ENCODE measurements at places on chromosomes 11 and 22.
A peak's percentile ranks its signal among the peaks of the same experiment; 100 is the strongest.

DNA sequence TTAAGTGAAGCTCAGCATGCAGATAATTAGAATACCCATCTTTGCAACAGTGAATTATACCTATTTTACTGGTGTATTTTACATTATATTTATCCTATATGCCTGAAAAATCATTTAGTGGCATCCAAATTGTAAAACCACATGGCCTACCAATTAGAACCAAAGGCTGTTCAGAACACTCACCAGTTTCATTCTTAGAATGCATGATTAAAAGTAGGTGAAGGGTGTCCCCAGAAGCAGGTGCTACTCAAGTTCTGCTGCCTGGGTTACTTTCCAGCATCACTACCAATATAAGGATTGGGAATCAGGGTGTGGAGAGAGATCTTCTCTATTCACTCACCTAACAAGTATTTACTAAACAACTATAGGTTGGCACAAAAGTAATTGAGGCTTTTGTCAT, 103.3 kb downstream of the SGSM3 start:
- no peak for DNase-seq

DNA sequence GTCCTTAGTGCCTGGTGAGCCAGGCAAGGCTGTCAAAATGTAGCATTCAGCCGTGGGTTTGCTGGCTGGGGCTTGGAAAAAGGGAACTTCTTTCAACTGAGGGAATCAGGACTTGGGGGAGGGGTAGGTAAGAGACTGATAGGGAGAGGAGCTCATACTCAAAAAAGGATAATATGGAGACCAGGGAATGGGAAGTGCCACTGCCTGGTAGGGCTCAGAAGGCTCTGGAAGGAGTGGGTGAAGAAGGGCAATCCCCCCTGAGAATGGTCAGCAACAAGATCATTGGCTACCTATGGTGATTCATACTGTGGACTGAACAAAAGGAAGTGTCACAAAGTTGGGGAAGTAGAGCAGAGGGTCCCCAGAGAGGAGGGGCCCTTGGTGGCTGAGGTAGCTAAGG, 1.9 kb downstream of the CNGA4 start:
- DNase-seq: no peak

GRCh38 chr22:33707581-33707980, 212.7 kb downstream of the LARGE1 start:
- DNase-seq: no peak

DNA sequence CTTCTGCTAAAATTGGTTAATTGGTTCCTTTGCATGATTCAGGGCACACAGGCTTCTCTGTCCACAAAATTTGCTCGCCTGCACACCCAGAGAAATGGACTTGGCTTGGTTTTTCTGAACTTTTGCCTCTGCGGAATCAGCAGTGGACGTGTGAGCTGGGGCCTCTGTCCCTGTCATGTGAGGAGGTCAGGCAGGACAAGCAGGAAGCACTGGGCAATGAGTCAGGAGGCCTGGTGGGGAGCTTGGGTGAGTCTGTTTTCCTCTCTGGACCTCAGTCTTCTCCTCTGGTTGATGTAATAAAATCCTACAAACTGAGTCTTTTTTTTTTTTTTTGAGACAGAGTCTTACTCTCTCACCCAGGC, 10.4 kb upstream of the CELSR1 start:
- peak; percentile 91 for DNase-seq

- no peak for DNase-seq
Measured at GRCh38 chr11:46505741-46506482, 87.9 kb downstream of the AMBRA1 start.

GRCh38 chr22:25677631-25678030, 64.4 kb upstream of the MYO18B start:
- DNase-seq: no peak

GRCh38 chr11:13784855-13785254, 116.4 kb downstream of the FAR1 start:
- no peak for DNase-seq

DNA sequence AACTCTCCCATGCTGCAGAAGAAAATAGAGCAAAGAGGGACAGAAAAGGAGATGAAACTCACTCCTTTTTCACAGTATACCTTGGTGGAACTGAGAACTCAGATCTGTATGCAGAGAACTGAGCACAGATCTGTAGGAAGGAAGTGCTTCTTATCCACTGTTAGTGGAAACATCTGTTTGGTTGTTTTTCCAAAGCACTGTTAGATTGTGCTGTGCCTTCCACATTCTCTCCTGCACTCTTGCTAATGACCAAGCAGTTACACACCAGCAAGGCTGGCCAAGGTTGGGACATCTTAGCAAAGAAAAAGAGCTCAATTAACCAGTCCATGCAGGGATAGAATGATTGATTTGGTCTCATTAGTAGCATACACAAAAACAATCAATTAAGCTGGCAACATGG, 20.1 kb upstream of the SIK2 start:
- no peak for DNase-seq

GRCh38 chr22:46641811-46642266, 21.7 kb downstream of the GRAMD4 start:
- DNase-seq: peak; percentile 44

DNA sequence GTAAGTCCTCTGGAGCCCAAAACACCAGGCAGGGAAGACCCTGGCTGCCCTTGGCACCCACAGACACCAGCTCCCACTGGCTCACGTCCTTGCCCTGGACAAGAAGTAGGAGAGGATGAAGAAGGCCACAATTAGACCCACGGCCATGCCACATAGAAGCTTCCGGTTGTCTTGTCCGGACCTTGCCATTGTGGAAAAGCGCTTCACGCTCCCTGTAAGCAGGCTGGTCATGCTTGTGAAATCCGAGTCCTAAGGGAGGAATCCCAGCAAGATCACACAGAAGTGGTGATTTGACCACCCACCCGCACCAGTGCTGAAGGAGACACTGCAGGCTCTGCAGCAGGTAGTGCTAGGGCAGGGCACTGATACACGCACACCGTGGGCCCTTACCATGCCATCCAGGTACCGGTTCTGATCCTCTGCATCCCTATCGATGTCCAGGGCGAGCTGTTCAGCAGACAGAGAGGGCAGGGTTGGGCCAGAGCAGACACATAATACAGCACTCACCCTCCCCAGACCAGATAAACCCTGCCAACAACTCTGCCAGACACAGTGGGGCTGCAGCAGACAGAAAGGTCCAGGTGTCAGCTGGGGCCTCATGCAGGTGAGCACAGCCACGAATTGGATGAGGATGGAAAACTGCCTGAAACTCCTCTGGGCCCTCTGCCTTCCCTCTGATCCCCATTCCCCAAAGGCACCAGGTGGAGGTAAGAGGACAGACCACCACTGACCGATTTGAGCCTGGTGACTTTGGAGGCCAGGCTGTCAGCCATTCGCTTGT, 1.8 kb downstream of the BET1L start:
- DNase-seq: no peak

DNA sequence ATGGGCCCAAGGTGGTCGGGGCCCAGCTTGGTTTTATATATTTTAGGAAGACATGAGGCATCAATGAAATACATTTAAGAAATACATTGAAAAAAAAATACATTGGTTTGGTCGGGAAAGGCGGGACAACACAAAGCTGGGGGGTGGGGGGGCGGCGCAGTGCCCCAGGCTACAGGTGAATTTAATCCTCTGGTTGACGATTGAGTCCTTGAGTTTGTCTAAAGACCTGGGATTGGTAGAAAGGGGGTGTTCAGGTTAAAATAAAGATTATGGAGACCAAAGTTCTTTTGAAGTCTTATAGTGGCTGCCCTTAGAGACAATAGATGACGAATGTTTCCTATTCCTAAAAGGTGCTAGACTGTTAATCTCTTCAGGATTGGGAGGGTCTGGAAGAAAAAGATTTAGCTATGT, 3.1 kb downstream of the IFITM1 start:
- no peak for DNase-seq

DNA sequence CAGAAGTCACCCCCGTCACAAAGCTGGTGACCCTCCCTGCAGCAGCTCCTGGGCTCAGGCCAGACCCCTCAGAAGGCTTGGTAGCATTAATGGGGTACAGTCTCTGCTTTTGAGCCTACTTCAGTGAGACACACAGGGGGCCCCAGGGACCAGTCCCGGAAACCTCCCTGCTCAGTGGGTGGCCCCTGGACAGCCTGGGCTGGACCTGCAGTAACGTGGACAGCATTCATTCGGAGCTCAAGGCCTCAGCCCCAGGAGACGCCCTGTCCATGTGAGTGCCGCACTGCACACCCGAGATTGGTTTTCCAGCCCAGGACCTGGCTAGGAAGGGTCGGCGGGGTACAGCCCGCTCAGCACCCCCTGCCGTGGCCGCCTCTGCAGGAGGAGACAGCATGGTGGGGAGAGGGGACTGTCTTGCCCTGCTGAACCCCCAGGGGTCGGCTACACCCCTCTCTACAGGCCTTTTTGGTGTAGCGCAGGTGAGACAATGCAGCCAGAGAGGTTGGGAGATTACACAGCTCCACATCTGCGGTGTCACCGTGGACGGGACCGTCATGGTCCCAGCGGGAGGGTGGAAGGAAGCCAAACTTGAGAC, 83.4 kb downstream of the FBLN1 start:
- DNase-seq: no peak

All from GM03348 (cell line).